ENCODE measurements at places on chromosomes 5 and 9.

DNA sequence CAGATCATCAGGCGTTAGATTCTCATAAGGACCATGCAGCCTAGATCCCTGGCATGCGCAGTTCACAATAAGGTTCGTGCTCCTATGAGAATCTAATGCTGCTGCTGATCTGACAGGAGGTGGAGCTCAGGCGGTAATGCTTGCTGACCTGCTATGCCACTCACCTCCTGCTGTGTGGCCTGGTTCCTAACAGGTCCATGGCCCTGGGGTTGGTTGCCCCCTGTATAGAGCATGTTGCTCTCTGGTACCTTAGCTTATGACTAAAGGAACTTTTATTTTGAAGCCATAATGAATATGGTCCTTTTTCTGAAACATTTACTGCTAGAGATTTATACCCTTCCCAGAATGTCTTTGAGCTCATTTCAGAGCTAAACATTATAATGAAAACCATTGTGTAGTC is 3.1 kb downstream of the MAN2A1 start:
- DNase-seq: no peak

DNA sequence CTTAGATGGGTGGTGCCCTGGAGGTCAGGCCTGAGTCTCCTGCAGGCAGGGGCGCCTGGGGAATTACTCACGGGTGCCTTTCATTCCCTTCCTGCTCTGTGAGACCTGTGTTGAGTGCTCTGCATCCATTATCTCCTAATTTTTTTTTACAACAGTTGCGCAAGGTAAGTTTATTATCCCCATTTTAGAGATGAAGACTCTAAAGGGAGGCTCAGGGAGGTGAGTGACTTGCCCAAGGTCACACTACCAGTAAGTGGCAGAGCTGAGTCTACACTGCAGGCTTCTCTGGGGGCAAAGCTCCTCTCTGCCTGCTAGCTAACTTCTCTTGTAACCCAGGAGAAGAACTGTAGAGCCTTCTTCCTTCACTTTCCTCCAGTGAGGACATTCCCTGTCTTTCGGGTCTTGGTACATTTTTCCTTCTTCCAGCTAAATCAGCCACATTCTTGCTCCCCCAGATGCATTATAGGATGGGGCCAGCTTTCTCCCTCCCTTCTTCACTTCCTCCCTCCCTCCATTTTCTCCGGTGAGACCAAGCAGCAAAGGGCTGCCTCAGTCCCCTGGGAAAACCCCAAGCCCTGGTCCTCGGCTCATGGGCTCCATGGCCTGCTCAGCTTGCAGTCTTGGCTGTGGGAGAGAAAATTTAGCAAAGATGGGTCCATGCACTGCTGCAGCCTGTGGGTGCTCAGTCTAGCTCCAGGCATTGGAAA is 1.8 kb downstream of the PRR7 start:
- no peak for DNase-seq

- DNase-seq: no peak
Measured at GRCh38 chr5:130171699-130172098, 267.4 kb downstream of the CHSY3 start.

DNA sequence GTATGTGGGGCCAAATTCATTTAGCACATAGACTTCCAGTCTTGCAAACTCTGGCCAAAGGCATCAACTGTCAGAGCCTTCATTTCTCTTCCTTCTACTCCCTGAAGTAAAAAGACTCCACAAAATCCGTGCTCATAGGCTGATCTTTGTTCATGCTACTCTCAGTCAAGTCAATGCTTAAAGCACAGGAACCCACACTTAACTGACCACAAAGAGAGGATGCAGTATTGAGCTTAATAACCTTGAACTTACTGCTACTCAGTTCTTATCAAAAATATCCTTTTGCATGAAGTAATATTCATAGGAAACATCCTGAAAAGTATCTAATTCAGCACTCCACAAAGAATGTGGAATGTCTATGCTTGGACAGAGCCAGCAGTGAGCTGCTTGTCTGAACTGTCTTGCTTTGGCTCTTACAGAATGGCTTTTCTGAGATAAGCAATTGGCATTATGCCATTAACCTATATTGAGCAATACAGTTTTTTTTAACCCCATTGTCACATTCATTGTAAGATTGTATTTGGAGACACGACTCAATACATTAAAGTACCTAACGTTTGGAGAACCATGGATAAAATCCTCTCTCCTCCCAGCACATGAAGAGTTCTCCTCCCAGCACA is 21.7 kb downstream of the LPAR1 start:
- no peak for DNase-seq

DNA sequence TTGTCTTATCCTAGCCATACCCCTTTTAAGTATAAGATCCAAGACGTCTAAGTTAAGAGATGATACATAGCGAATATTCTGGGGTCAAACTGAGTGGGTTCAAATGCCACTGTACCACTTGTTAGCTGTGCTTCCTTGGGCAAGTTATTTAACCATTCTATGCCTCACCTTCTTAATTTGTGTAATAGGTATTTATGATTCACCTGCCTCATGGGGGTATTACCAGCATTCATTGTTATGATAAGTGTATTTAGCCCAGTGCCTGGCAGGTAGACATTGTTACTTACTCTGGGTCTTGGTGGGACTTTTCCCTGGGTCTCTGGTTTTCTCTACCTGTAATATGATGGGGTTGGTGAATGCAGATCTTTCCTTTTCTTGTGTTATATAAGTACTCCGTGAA is 3.8 kb downstream of the LARP1 start:
- no peak for DNase-seq

DNA sequence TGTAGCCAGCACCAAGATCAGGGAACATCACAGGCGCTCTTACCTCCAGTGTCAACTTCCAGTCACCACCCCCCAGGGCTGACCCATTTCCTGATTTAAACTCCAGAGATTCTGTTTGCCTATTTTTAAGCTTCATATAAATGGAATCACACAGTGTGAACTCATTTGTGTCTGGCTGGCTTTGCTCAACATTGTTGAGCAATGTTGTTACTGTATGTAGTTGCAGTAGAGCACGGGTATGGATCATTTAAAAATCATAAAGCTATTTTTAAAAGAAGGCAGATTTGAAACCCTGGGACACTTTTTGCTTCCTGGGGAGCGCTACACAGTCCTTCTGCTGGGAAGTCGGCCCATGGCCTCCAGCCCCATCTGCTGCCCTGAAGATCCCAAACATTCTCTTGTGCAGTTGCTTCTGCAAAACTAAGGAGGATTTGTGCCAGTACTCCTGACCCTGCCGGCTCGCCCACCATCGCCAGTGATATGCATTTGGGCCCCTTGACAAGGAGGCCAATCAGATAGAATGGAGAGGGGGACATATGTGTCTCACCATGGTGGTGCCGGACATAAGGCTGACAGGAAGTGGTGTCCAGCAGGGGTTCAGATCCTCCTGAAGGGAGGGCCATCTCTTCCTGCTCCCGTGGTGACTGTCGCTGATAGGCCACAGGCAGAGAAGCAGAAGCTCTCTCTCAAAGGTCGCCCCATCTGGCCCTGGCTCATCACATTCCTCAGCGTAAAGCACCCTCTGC is 13.3 kb downstream of the DCANP1 start:
- DNase-seq: no peak

DNA sequence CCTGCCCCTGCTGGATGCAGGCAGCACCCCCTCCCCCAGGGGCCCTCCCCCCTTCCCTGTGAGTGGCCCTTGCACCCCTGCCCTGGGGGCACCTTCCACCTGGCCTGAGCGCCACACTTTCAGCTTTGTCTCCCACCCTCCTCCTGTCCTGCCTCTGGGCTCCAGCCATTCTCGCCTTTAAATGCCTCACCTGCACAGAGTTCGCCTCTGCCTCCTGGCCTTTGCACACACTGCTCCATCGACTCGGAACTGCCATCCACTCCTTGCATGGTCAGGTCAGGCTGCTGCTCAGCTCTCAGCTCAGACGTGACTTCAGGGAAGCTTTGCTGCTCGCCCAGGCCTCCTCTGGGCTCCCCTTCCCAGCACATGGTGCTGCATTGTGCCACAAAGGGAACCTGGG is 10.2 kb downstream of the FAM163B start:
- no peak for DNase-seq

- peak; percentile 27 for DNase-seq
Measured at GRCh38 chr5:177005619-177006264, 837 bp downstream of the UIMC1 start.

DNA sequence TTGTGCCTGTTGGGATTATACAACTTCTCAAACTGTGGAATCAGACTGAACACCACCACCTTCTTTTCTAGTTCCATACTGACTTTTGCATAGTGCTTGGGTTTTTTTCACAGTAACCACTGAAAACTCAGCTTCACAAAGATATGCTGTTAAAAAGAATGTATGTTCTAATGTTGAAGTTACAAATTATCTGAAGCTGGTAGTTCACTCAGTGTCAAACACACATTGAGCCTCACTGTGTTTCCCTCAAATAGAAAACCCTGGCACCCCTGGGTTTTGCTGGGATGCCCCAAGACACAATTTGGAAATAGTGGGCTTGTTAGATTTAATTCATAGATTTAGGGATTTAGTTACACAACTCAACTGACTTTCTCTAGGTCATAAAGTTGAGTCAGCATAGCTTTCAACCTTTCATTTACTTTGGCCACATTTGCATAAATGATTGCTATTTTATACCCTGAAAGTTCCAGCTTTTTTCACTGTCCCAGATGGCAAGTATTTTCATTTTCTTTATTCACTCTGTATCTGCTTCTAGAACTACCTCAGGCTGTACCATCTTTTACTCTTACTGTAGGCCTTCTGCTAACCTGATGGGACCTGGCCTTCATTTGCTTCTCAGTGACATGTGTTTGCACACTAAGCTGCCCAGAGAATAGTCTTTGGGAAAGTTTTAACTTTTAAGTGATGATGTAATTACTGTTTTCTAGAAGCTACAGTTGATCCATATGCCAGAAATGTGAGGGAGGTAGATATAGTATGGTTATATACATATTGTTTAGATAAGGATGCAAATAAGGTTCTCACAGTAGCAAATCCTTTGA is 115.1 kb downstream of the CDC42SE2 start:
- no peak for DNase-seq

DNA sequence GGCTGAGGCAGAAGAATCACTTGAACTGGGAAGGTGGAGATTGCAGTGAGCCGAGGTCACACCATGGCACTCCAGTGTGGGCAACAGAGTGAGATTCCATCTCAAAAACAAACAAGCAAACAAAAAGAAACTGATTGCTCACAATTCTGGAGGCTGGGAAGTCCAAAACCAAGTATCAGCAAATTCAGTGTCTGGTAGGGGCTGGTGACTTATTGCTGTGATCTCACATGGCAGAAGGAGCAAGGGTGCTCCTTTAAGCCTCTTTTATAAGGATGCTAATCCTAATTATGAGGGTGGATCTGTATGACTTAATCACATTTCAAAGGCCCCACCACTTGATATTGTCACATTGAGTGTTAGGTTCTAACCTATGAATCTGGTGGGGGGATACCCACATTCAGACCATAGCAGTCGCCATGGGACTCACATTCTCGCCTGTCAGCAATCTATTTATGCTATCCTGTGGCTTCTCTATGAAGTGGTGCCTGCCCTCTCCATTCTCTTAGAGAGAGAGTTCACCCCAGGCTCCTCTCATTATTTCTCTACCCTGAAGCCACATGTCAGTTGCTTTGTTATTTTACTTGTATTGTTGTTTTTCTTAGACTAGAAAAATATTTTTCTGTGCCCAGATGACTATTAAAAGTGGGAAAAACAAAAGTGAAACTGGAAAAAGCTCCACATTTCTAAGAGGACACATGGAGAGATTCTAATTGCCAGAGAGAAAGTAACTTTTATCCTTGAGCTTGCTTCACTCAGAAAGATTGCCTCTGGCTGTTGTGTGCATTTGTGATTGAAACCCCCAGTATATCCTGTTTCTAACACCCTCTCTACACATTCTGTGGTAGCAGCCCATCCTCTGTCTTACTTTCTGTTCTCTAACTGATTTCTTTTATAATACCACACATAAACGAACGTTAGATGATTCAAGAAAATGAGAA is 18.8 kb upstream of the PRLR start:
- no peak for DNase-seq

- DNase-seq: peak; percentile 8
Measured at GRCh38 chr5:149837680-149838269, 106.8 kb downstream of the PDE6A start.

- DNase-seq: no peak
Measured at GRCh38 chr9:126818482-126818881, 13.6 kb downstream of the ZBTB43 start.

DNA sequence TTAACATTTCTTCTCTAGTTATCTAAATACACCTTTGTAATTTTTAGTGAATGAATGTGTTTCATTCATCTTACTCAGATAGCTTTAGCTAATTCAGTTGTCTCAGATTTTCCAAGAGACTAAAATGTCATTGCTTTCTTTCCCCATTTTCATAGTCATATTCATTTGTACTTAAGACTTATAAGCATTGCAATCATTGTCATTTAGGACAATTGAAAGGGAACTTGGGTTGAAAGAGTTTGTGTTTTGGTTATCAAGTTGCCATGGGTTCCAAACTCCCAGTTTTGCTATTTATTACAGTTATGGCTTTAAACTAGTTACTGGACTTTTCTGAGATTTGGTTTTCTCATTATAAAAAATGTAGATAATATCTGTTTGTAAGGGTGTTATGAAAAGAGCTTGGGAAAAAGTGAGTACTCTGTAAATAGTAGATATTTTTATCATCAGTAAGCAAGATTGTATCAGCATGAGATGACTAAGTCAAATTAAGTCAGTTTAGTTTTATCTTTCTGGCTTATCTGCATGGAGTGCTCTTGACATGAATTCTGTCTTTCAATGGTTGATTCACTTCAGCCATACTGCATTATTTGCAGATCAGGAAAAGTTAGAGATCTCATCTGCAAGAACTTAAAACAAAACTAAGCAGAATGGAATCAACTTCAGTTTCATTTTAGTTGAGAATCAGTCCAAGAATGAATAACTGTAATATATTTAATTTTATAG is 107.5 kb downstream of the PBX3 start:
- no peak for DNase-seq
